SW 1271 (cell line): ENCODE measurements at places on chromosomes 7 and 10.

- no peak for DNase-seq
These were observed 2.8 kb upstream of the CUL1 start for GRCh38 chr7:148695953-148696352.

DNA sequence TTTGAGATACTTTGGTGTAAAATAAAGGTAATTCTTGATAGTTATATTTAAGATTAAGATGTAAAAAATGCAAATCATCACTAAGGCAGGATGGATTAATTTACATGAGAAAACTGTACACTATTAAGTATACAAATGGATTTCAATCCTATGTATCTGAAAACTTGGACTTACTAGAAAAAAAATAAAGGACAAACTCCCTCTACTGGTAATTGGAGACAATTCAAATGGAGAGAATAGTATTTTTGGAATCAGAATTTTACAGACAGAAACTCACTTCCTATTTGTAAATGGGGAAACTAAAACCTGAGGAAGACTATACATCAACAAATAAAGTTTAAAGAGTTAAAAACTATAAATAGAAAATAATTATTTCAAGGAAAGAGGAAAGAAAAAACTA is 62.6 kb downstream of the CUL2 start:
- no peak for DNase-seq

- DNase-seq = no peak
These were observed 14.0 kb upstream of the PODXL start for GRCh38 chr7:131570401-131570800.

DNA sequence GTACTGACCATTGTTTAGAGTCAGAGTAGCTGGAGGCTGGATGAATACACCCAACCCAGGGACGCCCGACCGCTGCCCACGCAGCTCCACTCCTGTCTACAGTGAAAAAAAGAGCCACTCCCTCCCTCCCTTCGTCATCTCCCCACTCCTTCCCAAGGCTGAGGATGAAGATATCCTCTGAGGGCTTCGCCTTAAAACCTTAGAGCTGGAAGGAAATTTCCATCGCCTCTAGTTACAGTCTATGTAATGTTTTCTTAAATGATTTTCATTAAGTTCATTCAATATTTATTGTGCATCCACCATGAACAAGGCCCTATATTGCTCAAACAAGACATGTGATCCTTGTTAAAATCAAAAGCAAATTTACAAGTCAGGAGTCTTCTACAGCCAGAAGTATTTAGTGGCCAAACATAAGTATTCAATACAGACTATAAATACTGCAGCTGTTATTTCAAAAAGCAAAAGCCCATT is 11.3 kb upstream of the SLIT1 start:
- DNase-seq = no peak

GRCh38 chr7:33892945-33893344 is 12.4 kb upstream of the BMPER start:
- DNase-seq = no peak

GRCh38 chr10:102059987-102060386 is 4.0 kb upstream of the ARMH3 start:
- DNase-seq = no peak
